Astrocyte of the cerebellum (primary cell): ENCODE measurements at places on chromosomes 2 and 18.
A peak's percentile ranks its signal among the peaks of the same experiment; 100 is the strongest.

DNA sequence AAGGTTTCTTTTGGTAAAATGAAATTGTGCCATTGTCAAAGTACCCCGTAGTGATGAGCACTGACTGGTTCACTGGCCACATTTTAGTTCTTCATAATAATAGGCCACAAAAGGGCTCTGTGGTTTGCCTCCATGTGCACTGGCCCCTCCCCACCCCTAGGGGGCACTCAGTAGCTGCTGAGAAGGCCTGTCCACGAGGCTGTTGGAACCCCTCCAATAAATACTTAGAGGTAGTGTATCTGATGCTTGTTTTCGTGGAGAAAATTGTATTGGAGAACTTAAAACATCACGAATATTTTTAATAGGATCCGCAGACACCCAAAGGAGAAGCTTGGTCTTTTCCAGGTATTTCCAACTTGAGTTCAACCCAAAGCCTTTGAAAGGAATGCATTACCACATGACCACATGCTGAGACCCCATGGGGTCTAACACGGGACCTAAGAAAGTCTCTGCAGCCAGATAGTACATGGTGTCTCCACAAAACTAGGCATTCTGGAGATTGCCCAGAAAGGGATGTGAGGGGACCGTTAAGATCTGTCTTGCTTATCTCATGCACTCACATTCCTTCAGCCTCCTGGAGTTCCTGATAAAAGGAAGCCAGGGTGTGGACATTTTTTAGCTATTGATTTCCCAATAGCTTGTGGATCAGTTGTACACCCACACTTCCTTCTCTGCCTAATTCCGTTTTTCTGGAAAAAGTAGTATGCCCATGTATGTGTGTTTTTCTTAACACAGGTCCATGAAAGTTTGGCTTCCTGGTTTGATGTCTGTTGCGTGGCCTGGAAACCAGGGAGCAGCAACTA, 28.5 kb upstream of the NOSTRIN start:
- DNase-seq: peak; percentile 39

DNA sequence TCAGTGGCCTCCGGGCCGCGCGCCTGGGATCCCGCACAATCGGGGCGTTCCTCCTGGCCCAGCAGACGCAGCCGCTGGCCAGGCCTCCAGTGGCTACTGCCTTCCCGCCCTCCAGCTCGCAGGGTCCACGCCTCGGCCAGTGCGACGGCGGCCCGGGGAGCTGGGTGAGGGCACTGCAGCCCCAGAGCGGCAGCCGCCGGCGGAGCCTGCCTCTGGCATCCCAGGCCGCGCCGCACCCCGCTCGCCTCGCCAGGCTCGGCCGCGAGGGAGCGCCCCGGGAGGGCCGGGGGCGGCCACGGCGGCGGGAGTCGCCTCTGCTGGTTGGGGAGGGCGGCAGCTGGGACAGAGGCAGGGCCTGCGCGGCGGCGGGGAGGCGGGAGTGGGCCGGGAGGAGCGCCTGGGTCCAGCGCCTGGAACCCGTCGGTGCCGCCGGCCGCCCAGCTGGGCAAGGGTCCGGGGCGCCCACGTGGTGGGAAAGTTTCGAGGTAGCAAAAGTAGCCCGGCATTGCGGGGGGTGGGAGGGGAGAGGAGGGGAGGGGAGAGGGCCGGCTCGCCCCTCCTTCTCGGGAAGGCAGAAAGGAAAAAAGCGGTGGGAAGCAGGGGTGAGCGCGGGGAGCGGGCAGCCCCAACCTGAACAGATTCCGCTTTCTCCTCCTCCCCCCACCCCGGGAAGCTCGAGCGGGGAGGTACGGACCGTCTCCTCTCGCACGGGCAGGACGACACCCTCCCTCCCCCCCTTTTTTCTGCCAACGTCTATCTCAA, 1.5 kb upstream of the INHBB start:
- DNase-seq: no peak

- no peak for DNase-seq
Measured at GRCh38 chr18:52402814-52403213, 62.8 kb downstream of the DCC start.

DNA sequence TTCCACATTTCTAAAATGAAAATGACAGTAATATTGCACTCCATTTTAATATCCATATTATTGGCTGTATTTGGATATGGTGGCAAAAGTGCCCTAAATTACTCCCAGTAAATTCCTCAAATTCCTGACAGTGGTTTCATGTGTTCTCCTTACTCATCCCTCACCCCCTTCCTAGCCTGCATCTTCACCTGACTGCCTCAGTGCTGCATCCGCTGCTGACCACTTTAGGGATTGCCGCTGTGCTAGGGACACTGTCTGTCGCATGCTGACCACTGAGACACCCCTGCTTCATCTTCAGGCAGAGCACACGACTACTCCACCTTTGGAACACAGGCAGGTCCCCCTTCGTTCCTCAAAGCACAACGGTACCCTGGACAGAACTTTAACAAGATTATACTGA, 32.6 kb downstream of the DSEL start:
- no peak for DNase-seq

- DNase-seq: no peak
Measured at GRCh38 chr2:136389809-136390208, 271.9 kb upstream of the CXCR4 start.

DNA sequence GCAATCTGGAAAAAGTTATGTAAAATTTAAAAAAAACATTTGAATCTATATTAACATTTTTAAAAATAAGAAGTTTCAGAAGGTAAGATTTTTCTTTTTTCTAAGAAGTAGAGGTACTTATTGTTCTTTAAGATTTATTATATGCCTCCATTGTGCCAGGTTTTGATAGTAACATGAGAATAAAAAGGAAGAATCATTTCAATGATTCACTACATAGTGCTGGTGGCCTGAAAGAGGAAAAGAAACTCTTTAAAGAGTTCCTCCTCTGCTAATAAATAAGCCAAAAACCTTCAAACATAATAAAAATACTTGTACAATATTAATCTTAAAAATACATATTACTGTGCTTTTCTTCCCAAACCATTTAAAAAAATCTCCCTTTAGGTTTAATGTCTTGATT, 69.0 kb downstream of the ANKRD44 start:
- DNase-seq: no peak
